Activated CD8-positive, alpha-beta memory T cell treated with anti-CD3 and anti-CD28 coated beads, Interleukin-2, amount 10 ng/mL, durations not matched to agents 7 days and 5 days (primary cell): ENCODE measurements at places on chromosomes 6 and 20. TPM values are rescaled to one million over a fixed set of nuclear protein-coding genes. Genes with fewer than 3 reads are reported as not detected.

The HLA-DQA2 gene
- total RNA-seq, result 4.9 TPM

The MTFR2 gene
- total RNA-seq, result 35.8 TPM

The DPPA5 gene
- not detected for total RNA-seq

The RIPPLY2 gene
- not detected for total RNA-seq

The RWDD2A gene
- 0.91 TPM for total RNA-seq

The MLN gene
- not detected for total RNA-seq

The CFB gene
- total RNA-seq, result not detected

The OR2H2 gene
- not detected for total RNA-seq

The TXNDC5 gene
- total RNA-seq, result 45.4 TPM

- peaks cover 14% of the 10 kb centered on the region for H3K4me1 ChIP-seq
- H3K27me3 ChIP-seq, result no peaks in the 10 kb centered on the region
- no peak for DNase-seq
- H3K27ac ChIP-seq, result no peak overlapping the region
Measured at GRCh38 chr20:5991623-5992441, 41.4 kb downstream of the MCM8 start.

GRCh38 chr6:163956571-163957407, 542.3 kb downstream of the QKI start:
- H3K4me1 ChIP-seq, result peaks cover 1% of the 10 kb centered on the region
- H3K4me3 ChIP-seq, result no peak overlapping the region
- peaks cover 34% of the 10 kb centered on the region for H3K27me3 ChIP-seq
- DNase-seq, result peak; percentile 71

DNA sequence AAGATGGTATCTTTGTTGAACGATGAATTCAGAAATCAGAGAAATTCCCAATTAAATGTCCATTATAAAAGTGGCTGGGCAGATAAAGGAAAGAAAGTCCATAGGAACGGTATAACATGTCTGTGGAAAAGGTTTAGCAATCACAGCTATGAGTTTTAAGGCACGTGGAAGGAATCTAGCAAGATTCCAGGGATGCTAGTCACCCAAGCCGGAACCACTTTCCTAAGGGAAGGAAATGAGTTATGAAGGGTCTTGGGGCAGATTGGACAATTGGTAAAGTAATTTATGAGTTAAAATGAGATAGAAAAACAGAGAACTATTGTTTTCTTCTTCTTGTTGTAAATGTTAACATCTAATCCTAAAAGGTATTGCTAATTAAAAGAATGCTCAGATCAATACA, 384.8 kb downstream of the ADGRB3 start:
- no peak overlapping the region for H3K4me3 ChIP-seq
- H3K4me1 ChIP-seq, result no peaks in the 10 kb centered on the region
- H3K27ac ChIP-seq, result no peak overlapping the region
- no peaks in the 10 kb centered on the region for H3K36me3 ChIP-seq
- DNase-seq, result no peak

DNA sequence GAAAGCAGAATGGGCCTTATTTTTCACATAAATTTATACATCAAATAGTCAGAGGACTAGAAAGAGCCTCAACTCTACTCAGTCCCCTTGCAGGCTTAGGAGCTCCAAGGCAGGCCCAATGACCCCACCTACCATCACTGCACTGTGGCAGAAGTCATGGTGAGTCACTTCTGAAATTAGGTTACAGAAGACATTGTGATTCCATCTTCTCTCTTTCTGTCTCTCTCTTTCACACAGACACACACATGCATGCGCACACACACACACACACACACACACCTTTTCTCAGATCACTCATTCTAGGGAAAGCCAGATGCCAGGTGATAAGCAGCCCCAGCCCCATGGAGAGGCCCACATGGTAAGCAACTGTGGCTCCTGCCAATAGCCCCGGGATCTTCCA, 103.8 kb downstream of the C6orf118 start:
- H3K4me3 ChIP-seq, result no peak overlapping the region
- no peaks in the 10 kb centered on the region for H3K36me3 ChIP-seq
- no peak overlapping the region for H3K27ac ChIP-seq
- H3K4me1 ChIP-seq, result no peaks in the 10 kb centered on the region

DNA sequence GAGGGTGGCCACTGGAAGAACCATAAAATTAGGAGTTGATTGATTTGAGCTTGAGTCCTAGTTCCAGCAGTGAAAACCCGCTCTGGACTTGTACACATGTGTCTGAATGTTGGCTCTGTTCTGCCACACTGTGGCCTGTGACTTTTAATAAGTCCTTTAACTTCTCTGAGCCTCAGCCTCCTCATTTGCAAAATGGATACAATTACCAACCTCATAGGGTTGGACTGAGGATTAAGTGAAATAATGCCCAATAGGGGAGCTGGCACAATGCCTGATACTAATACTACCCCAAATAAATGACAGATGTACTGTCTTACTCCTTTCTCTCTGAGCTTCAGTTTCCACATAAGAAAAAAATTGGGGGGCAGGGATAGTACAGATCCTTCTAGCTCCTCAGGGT, 92.6 kb upstream of the RIPOR2 start:
- H3K27ac ChIP-seq, result peak overlapping the region; percentile 24
- no peak for DNase-seq
- H3K36me3 ChIP-seq, result peaks cover 17% of the 10 kb centered on the region
- H3K4me1 ChIP-seq, result peaks cover 44% of the 10 kb centered on the region

- H3K4me1 ChIP-seq, result no peaks in the 10 kb centered on the region
- no peaks in the 10 kb centered on the region for H3K36me3 ChIP-seq
- no peak overlapping the region for H3K4me3 ChIP-seq
- H3K27ac ChIP-seq, result no peak overlapping the region
- no peak for DNase-seq
Measured at GRCh38 chr6:160883999-160884398, 107.6 kb upstream of the MAP3K4 start.

- peaks cover 1% of the 10 kb centered on the region for H3K36me3 ChIP-seq
- H3K4me1 ChIP-seq, result peaks cover 12% of the 10 kb centered on the region
- H3K4me3 ChIP-seq, result peak overlapping the region; percentile 59
- no peak overlapping the region for H3K27ac ChIP-seq
Measured at GRCh38 chr6:88166493-88167351, 575 bp upstream of the CNR1 start.

GRCh38 chr6:14729129-14729871, 516.6 kb upstream of the JARID2 start:
- no peak overlapping the region for H3K4me3 ChIP-seq
- no peaks in the 10 kb centered on the region for H3K27me3 ChIP-seq
- H3K36me3 ChIP-seq, result peaks cover 10% of the 10 kb centered on the region
- no peak overlapping the region for H3K27ac ChIP-seq
- no peak for DNase-seq
- peaks cover 37% of the 10 kb centered on the region for H3K4me1 ChIP-seq

GRCh38 chr6:168641446-168641845, 200.5 kb downstream of the SMOC2 start:
- no peak for DNase-seq
- no peaks in the 10 kb centered on the region for H3K36me3 ChIP-seq
- no peaks in the 10 kb centered on the region for H3K4me1 ChIP-seq
- H3K27ac ChIP-seq, result no peak overlapping the region
- no peaks in the 10 kb centered on the region for H3K27me3 ChIP-seq
- no peak overlapping the region for H3K4me3 ChIP-seq

DNA sequence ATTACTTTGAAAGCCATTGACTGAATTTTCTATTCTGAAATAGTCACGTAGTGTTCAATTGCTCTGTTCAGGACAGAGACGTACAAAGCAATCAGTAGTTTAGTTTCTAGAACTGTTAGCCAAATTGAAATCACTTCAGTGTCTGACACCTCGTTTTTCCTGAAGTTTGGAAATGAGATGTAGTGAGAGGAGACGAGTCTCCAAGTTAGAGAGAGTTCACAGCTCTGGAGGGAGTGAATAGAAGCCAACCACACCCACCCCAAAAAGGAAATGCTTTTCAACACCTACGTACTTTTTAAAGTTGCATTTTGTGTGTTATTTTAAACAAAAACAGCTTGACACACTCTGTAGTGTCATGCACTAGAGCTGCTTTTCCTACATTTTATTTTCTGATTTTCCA, 296.0 kb downstream of the ADGRG6 start:
- H3K27me3 ChIP-seq, result peaks cover 23% of the 10 kb centered on the region

DNA sequence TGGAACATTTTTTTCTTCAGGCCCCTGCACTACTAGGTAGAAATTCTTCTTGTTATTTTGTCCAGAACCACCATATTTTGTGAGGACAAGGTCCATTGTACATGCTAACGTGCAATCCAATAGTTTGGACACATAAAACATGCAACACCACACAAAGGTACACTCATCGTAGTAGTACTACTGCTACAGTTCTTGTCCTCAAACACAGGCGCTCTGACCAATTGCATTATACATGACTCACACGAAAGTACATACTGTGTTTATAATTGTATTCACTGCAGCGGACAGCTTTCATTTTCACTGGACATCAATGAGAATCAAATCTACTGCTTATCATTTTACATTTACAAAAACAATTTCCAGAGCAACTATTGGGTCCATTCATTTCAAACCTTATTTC, 15.3 kb upstream of the SMLR1 start:
- H3K27me3 ChIP-seq, result peaks cover 6% of the 10 kb centered on the region
- no peak for DNase-seq
- H3K27ac ChIP-seq, result no peak overlapping the region
- no peaks in the 10 kb centered on the region for H3K4me1 ChIP-seq
- H3K4me3 ChIP-seq, result no peak overlapping the region
- no peaks in the 10 kb centered on the region for H3K36me3 ChIP-seq

DNA sequence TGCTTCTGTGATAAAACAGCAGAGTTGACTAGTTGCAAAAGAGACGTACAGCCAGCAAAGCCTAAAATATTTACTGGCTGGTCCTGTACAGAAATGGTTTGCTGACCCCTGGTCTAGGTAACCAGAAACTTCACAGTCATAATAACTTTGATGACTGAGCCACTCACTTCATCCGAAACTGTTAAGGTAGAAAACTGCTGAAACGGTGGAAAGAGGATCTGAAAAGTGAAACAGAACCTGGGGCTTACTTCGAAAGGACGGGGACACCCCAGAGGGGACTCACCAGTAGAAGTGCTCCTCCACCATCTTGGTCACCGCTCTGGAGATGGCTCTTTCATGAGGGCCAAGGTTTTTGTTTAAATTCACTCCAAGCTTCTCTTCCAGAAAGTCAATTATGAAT, 16.4 kb downstream of the FAXC start:
- no peak for DNase-seq
- H3K36me3 ChIP-seq, result no peaks in the 10 kb centered on the region
- peaks cover 4% of the 10 kb centered on the region for H3K4me1 ChIP-seq
- peaks cover 23% of the 10 kb centered on the region for H3K27me3 ChIP-seq

GRCh38 chr6:80227545-80228105, 121.2 kb downstream of the BCKDHB start:
- no peak for DNase-seq
- H3K4me3 ChIP-seq, result no peak overlapping the region
- no peaks in the 10 kb centered on the region for H3K4me1 ChIP-seq
- H3K36me3 ChIP-seq, result peaks cover 7% of the 10 kb centered on the region
- no peaks in the 10 kb centered on the region for H3K27me3 ChIP-seq

DNA sequence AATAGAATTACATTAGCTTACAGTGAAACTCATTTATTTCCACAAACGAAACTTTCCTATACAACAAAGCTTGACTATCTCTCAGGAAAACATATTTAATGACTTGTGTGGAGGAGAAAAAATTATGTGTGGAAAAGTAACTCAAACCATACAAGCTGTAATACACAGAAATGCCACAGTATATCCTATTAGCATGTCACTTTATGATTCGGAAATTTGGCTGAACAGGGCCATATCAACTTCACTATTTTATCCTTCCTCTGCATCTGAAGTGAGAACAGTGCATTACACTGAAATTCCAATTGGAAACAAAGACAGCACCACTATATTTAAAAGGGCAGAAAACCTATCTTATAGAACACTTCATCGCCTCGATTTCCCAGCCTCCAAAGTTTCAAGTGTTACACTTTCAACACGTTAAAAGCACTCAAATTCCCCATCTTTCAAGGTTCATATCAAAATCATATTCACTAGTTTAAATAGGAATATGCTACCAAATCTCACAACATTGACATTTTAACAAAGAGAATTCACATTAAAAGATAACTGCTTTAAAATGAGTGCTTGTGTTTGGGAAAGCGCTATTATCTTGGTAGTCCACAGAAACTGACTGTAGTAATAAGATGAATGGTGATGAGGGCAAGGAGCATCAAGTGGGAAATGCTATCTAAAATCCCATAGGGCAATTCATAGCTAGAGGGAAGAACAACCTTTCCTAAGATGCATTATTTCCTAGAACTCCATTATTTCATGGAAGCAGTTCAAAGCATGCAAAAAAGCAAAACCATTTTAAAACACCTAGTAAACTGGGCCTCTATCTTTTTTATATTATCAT, 1.8 kb downstream of the REV3L start:
- peaks cover 47% of the 10 kb centered on the region for H3K4me1 ChIP-seq
- H3K27me3 ChIP-seq, result no peaks in the 10 kb centered on the region
- H3K4me3 ChIP-seq, result peak overlapping the region; percentile 96
- H3K36me3 ChIP-seq, result peaks cover 2% of the 10 kb centered on the region
- H3K27ac ChIP-seq, result peak overlapping the region; percentile 37
- no peak for DNase-seq

- H3K27ac ChIP-seq, result no peak overlapping the region
- no peak for DNase-seq
- H3K4me1 ChIP-seq, result peaks cover 42% of the 10 kb centered on the region
- H3K4me3 ChIP-seq, result no peak overlapping the region
- peaks cover 9% of the 10 kb centered on the region for H3K36me3 ChIP-seq
- H3K27me3 ChIP-seq, result no peaks in the 10 kb centered on the region
Measured at GRCh38 chr6:6586167-6586566, 2.4 kb upstream of the LY86 start.

- no peak overlapping the region for H3K27ac ChIP-seq
- DNase-seq, result no peak
- no peaks in the 10 kb centered on the region for H3K36me3 ChIP-seq
- no peaks in the 10 kb centered on the region for H3K4me1 ChIP-seq
Measured at GRCh38 chr6:140276719-140277118, 902.3 kb upstream of the CITED2 start.

GRCh38 chr20:53907968-53908751, 162.2 kb downstream of the BCAS1 start:
- H3K27ac ChIP-seq, result no peak overlapping the region
- H3K4me3 ChIP-seq, result no peak overlapping the region
- peaks cover 3% of the 10 kb centered on the region for H3K36me3 ChIP-seq
- peaks cover 16% of the 10 kb centered on the region for H3K4me1 ChIP-seq

DNA sequence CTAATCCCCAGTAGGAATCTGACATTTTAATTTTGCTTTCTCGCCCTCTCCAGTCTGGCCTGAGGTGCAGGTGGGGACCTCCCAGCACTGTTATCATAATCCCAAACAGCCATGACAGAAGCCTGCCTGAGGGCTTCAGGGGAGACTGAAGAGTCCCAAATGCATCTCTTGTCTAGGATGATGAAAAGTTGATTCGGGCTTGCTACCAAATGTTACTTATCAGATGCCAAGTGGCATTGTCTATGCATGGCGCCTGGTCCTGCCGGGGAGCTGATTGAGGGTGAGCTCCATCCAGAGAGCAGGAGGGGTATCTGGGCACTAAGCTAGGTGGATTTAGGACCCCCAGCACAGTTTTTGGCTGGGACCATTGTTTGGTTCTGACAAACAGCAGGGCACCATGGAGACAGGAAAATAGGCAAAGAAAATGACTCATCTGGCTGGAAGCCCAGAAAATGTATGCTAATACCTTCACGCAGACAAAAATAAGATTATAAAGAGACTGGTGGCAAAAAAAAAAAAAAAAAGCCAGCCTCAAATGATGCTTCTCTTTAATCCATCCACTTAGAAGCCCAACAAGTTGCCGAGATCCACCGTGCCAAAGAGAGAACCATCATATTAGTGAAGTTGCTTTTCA, 513.7 kb upstream of the SULF2 start:
- no peak overlapping the region for H3K4me3 ChIP-seq
- peaks cover 8% of the 10 kb centered on the region for H3K27me3 ChIP-seq
- no peak for DNase-seq

GRCh38 chr20:51570739-51571459, 28.4 kb upstream of the NFATC2 start:
- no peak overlapping the region for H3K4me3 ChIP-seq
- no peaks in the 10 kb centered on the region for H3K4me1 ChIP-seq
